ENCODE measurements at places on chromosomes 12 and 14.
A peak's percentile ranks its signal among the peaks of the same experiment; 100 is the strongest.

- DNase-seq: peak; percentile 13
Observed at GRCh38 chr12:104482748-104483147, 26.0 kb downstream of the CHST11 start.

- DNase-seq: no peak
Observed at GRCh38 chr12:97474161-97474560, 11.6 kb downstream of the RMST start.

DNA sequence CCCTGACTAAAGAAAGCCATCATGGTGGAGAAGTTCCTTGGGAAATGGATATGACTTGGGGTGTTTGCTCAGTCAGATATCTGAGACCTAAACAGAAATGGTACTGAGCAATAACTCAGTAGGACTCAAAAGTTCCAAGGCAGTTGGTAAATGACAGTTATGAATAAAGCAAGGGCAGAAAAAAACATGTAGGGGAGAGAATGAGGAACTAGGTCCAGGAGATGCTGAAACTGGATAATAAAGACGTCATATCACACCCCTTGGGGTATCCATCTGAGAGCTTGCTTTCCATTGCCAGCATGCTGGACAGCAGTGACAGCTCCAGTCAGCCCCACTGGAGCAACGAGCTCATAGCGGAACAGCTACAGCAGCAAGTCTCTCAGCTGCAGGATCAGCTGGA, 37.5 kb downstream of the RPGRIP1 start:
- DNase-seq: no peak

DNA sequence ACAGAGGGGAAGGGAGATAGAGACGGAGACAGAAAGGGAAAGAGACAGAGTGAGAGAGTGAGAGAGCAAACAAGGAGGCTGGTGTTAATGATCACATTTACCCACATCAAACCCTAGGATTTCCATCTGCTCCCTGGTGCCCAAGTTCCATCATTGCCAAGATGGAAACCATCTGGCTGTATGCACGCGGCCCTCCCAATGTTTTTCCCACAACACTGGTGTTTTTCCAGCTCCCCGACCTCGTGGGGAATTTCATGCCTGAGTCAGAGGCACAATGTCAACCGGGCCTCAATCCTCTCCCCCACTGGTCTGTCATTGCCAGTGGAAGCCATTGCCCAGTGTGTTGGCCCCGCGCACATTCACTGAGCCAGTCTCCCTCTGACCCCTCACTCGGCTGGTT, 19.9 kb upstream of the BDKRB2 start:
- no peak for DNase-seq

DNA sequence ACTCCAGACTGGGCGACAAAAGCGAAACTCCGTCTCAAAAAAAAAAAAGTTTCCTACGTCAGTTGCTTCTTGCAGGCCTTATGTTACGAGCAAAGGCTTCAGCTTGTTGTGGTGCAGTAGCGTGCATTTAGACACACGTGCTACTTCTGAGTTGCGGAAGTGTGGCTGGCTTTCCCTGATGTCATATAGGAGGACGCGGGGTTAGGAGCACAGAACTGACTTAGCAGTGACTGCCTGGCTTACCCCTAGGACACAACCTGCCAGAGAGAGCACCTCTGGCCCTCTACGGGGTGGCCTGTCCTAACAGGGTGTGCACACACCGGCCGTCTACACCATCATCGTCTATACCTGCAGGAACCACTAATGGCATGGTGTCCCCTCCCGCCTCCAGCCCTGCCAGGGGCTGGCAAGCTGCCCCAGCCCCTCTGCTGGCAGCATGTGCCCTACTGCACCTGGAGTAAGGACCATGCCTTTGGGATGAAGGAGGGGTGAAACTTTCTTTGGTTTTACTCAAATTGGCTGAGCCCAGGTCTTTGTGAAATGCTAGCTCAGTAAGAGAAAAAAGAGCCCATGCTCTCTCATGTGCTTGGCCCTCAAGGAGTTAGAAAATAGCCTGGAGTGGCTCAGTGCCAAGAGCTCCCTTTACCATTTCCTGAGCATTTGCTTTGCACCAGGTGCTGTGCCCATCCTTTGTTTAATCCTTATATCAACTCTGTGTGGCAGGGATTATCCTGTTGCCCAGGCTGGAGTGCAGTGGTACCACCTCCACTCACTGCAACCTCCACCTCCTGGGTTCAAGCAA, 1.7 kb upstream of the GPR68 start:
- DNase-seq: peak; percentile 69

DNA sequence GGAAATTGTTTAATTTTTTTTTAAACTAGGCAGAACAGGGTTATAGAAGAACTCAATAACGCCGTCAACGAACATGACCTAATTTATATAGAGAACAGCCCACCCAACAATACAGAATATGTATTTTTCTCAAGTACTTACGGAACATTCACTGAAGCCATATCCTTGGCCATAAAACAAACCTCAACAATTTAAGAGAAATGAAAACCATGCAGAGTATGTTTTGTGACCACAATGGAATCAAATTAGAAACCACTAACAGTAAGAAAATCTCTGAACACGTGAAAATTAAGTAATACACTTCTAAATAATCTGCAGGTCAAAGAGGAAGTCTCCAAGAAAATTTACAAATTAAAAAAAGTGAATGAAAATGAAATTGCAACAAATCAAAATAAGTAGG, 9.4 kb downstream of the SART3 start:
- DNase-seq: no peak

DNA sequence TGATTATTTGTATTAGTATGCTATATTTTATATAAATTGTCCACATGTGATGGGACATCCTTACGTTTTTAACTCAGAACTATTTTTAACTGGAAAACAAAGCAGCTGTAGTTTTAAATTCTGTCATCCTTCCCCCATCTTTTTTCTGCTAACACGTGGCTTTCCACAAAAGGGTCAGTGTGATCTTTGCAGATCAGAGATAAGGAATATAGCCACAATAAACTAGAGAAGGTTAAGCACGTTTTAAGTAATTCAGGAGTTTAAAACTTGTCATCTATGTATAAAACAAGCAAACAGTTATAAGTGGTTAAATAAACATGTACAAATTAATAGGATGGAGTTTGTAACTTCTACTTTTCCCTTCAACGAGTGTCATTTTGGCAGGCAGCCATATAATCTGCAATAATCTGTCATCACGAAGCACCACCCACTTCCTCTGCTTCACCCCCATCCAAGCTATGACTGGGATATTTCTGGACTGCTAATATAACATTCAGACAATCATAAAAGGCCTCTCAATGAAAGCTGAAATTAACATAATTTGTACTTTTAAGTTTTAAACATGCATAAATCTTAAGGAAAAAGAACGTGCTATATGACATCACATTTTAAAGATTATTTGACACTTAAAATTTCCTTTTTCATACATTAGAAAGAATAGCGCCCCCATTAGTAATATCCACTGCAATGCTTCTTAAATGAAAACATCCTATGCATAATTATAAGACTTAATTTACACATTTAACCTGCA, 15.3 kb downstream of the TAOK3 start:
- DNase-seq: no peak

DNA sequence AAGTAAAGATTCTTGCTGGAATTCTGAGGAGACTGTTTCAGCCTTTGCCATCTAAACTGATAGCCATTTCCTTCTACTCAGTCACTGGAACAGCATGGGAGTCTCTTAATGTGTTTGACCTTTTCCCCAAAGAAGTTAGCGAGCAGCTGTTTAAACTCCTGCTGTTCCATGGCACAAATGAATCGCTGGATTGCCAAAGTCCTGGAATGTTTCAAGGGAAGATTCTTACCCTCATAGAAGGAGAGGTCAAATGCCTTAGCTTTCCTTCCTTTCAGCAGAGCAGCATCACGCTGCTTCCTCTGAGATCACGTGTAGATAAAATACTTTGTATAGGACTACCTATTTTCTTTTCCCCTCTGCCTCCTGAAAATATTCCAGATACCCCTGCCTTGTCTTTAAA, 10.5 kb upstream of the NR2C1 start:
- DNase-seq: no peak

DNA sequence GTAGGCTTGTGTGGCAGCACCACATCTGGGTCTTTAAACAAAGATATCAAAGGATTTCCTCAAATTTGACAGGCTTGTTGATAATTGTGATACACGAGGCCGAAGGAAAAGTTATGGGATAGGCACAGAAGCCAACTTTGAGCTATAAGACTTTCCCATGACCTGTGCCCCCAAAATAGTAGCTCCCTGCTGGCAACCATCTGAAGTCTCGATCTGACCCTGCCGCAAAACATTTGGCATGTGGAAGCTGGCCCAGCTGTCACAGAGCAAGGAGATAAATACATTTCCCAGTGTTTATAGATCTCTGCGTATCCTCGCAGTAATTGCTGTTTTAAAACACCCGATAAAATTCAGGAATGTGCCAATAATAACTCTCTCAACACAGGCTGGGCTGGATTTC, 26.4 kb upstream of the RGS6 start:
- no peak for DNase-seq

DNA sequence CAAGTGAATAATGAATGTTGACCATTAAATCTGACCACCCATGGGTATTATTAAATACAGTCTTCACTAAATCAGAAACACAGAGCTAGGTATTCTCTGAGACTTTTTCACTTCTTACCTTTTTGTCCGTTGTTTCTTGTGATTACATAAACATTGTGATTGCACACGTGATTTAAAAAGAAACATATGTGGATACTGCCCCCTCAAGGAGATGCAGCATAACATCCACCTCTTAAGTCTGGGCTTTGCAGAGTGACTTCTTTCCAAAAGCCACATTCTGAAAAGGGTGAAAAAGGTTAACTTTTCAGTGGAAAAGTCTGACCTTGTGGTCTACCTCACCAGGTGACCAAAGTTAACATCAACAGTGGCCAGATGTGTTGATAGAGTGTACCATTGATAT, 185.5 kb upstream of the FAR2 start:
- DNase-seq: peak; percentile 46

DNA sequence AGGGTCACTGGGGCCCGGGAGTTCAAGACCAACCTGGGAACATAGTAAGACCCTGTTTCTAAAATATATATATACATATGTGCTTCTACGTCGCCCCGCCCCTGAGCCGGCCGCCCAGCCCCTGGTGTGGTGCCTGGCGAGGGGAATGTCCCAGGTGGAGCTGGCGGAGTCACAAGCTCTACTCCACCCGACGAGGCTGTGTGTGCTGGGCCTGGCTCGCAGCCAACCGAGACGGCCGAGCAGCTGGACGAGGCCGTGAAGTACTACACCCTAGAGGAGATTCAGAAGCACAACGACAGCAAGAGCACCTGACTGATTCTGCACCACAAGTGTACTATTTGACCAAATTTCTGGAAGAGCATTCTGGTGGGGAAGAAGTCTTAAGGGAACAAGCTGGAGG, 22.1 kb upstream of the ITPK1 start:
- peak; percentile 98 for DNase-seq

- DNase-seq: no peak
Observed at GRCh38 chr14:76953311-76953945, 75.1 kb downstream of the IRF2BPL start.

DNA sequence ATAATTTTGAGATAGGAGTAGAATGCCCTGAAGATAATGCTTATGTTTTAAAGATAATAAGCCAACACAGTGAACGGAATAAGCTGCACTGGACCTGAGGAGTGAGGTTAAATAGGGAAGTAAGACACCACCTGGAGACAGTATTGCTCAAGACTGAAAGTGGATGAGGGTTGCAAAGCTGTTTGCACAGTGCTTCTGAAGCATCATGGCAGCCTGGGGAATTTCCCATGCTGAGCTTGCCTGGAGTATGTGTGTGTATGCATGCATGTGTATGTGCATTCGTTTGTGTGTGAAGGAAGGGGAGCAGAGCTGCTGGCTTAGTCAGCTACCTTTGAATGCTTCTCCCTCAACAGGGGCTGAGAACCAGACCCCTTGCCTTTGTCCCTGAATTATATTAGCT, 35.8 kb downstream of the BHLHE41 start:
- no peak for DNase-seq

DNA sequence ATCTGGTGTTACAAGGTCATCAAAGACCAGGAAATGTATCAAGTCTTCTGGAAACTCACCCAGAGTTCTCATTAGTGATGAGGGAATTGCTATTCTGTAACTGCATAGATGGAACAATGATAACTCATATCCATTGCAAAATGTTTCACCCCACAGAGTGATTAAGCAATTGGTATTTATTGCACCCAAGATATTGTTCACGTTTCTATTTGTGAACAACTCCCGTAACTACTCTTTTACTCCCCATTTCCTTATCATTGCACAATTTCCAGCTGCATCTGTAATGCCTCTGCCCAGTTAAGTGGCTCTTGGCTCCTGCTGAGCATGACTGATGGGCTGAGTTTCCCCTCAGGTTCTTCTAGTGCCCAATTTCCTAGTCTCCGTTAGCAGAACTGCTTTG, 108.7 kb upstream of the PRICKLE1 start:
- no peak for DNase-seq

- no peak for DNase-seq
Observed at GRCh38 chr14:64213853-64214570, 80.2 kb downstream of the ESR2 start.

DNA sequence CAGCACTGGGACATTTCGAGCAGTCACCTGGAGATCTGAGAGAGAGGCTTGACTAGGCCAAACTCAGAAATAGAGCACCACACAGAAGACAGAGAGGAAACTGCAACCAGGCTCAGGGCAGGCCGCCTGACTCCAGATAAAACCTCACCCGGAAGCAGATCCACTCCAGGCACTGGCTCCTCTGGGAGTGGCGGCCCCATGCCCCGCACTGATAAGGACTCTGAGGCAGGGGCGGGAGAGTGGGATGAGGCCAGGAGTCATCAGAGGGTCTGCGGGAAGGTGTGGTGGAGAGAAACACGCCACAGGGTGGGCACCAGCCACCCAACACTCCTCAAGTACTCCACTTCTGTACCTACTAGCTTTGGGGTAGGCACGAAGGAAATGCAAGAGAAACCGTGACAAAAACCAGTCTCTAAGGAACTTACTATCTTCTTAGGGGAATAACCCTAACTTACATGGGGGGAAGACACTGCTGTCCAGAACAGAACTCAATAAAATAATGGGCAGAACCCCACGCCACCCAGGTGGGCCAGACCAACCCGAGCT, 71.3 kb downstream of the CHGA start:
- DNase-seq: no peak

DNA sequence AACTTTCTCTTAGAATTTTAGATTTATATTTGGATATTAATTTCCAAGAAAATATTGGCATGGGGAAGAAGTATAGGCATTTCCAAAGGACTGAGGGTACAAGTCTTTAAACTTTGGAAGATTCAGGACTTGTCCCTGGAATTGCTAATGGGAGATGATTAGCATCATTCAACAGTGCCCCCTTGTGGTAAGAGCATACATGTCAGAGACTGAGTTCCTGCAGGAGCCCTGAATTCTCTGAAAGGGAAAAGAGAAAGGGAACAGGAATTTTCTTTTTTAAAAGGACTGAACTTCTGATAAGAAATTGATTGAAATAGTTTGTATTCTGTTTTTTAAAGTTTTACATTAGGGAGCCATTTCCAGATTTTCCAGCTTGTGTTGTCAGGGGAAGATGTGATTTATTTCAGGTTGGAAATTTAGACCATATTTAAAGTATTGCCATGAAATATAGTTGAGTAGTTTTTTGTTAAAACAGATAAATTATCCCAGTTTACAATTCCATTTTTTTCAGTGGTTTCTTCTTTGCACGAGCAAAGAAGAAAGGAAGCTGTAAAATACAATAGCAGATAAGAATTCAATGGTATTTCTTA, 44.0 kb upstream of the REP15 start:
- peak; percentile 20 for DNase-seq

Measured in NCI-H524 (cell line).